ENCODE measurements at places on chromosomes 6 and 20.

DNA sequence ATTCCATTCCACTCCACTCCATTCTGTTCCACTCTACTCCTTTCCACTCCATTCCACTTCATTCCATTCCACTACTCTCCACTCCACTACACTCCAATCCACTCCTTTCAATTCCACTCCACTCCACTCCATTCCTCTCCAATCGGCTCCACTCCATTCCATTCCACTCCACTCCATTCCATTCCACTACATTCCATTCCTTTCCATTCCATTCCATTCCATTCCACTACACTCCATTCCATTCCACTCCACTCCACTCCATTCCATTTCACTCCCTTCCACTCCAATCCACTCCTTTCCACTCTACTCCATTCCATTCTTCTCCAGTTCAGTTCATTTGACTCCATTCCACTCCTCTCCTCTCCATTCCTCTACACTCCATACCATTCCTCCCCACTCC lies 26.2 kb upstream of the DEFB125 start:
- no peak for DNase-seq

DNA sequence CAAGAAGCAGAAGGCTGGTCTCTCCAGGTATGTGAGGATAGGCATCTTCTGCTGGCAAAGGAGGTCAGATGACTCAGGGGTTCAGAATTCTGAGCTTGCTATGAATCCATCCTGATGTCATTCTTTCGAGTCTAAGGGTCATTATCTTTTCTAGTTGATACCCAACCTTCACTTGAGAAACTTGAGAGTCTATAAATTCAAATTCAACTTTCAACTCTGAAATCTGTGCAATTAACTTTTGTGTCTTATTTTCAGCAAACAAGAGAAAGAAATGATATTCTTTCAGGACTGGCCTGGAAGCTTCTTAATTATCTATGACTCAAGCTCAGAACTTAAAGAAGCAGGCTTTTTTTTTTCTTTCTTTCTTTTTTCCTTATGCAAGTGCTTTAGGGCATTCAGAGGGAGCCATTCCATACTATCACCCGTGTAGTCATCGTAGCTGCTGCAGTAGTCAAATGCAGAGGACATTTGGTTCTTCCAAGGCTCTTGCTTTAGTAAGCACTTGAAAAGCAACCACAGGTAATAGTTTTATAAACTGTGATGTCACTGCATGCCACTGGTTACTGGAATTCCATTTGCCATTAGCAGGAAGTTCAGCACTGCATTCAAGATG lies 93.0 kb downstream of the ADTRP start:
- no peak for DNase-seq

DNA sequence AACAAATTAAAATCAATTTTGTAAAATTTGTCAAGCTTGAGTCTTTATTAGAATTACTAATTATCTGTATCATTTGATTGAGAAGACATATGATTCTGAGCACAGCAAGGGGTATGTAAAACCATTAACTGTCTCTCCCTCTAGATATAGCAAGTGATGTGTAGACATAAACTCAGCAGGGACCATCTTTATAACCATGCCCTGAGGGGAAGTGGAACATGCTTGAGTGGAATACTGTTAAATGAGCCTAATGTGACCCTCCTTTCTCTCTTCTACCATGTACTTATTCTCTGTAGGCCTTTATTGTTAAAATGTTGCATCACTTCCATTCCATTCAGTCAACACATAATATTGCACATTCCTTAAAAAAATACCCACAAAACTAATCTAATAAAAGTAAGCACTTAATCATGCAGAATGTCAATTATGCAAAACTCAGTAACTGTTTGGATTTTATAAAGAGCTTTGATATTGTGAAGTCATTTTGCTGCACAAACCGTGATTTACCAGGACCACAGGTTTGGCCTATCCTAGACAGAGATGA lies 896.6 kb upstream of the MANEA start:
- no peak for DNase-seq

GRCh38 chr6:134727081-134727480 lies 222.8 kb downstream of the ALDH8A1 start:
- no peak for DNase-seq

DNA sequence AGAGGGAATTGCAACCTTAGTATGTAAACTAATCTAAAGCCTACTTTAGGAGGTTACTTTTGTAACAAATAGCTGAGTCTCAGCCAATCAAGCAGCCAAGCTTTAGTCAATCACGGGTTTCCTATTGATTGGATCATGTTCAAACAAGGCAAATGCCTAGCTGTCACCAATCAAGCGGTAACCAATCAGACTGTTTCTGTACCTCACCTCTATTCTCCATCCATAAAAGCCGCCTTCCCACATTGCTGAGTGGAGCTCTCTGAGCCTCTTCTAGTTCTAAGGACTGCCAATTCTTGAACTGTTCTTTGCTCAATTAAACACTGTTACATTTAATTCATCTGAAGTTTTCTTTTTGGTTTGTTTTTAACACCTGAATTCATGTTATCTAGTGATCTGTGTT lies 148.4 kb upstream of the BMP5 start:
- no peak for DNase-seq

GRCh38 chr6:155026022-155026705 lies 31.0 kb downstream of the TIAM2 start:
- no peak for DNase-seq

GRCh38 chr6:68094070-68094469 lies 541.0 kb upstream of the ADGRB3 start:
- DNase-seq, result no peak

DNA sequence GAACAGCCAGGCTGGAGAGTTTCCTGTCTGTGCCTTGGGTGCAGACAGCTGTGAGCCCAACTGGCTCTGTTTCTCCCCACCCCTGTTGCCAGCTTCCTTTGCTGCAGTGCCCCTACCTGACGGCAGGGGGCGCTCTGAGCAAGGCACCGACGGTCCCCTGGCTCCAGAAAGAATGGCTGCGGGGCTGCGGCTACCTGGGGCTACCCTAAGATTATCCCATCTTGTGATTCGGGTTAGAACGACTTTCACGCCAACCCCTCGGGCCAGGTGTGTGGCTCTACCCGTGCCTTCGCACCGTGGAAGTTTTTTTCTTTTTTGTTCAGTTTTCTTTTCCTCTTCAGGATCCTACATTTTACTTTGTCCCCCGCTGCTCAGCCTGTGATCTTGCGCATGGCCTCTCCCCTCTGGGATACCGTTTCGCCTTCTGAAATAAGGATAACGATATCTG lies 33.4 kb upstream of the AAR2 start:
- peak; percentile 74 for DNase-seq

DNA sequence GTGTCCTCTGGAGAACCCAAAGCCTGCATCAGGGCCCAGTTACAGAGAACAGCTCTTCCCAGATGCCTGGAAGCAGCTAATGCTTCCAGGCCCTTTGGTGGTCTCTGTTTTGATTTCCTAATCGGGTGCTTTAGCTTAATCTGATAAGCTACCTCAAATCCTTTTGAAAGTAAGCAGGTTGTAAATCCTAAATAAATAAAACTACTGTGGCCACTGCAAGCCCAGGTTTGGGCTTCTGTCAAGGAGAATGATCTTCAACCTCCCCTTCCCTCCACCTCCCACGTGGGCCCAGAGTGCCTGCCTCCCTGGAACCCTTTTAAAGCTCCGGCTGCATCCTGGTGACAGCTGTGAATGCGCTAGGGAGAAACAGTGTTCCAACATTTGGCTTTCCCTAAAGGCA lies 25.2 kb upstream of the FYN start:
- DNase-seq, result no peak

GRCh38 chr6:25250878-25251277 lies 28.3 kb upstream of the CARMIL1 start:
- no peak for DNase-seq

DNA sequence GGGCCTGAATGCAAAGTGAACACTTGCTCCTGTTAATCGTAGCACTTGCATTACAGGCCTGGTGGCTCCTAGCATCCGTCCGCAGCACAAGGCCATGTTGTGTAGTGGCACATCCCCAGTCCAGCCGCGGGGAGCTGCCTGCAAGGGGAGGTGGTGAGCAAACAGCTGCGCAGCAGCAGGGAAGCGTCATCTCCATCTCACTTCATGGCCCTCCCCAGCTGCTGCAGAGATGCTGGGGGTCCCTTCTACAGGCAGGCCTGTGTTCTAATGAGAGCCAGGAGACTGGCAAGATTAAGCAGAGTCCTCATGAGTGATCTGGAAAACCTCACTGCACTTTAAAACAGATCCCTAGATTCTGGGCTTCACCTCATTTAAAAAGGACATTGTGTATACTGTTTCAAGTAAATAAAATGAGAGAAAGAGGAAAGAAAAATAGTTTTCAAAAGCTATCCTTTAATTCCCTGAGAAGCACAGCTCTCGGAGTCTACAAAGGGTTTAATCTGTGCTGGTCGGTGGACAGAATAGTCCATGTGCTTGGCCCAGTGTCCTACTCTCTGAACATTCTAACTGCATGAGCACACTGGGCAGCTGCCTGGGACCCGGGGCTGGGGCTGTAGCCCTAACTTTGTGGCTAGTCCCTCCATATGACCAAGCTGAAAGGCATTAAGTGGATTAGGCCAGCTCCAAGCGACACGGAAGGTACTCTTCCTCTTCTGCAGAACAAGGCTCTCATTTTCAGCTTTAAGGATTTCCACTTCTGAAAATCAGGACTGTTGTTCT lies 125.8 kb downstream of the LY86 start:
- no peak for DNase-seq

GRCh38 chr6:123168466-123168865 lies 172.4 kb downstream of the CLVS2 start:
- DNase-seq, result no peak

DNA sequence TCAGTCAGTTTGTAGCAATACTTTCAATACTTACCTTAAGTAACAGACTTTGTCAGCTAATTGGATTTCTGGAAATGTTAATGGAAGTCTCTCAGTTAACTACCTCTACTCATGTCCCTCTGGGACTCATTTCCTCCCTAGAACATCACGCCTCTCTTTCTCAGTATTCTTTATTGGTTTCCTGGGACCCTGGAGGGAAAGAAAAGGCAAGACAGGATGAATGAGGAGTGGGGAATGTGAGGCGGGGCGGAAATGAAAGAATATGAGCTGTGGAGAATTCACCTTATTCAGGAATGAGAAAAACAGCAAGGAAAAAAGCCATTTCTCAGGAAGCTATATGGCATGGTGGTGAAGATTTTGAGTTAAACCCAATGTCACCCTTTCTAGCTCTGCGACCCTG lies 62.7 kb downstream of the ANKS1A start:
- no peak for DNase-seq

DNA sequence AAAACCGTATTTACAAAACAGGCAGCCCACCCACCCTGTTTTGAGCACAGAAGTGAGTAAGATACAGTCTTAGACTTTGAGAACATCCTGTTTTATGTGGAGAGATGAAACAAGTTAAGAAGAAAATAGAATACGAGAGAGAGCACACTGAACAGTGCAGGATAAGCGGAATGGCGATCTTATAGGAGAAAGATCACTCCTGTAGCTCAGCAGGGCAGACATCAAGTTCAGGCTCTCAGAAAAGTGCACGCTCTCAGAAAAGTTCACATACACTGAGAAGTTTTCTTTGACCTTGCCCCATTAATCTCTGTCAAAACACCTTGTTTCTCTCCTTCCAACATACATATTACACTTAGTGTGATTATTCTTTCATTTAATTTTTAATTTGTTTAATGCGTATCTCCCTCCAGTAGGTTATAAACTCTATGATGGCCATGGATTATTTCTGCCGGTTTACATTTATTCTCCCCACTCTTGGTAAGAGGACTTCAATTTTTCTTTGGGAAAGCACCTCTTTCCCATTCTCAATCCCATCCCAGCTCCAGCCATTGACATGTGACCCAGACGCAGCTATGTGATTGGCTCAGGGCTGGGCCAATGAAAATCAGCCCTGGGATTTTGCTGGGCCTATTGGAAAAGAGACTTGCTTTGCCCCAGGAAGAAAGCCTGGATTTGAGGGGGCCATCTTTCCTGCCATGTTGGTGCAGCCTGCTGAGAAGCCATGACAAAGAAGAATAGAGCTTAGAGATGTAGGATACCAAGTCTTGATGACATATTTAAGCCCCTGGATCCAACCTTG lies 16.2 kb downstream of the KCNB1 start:
- no peak for DNase-seq

DNA sequence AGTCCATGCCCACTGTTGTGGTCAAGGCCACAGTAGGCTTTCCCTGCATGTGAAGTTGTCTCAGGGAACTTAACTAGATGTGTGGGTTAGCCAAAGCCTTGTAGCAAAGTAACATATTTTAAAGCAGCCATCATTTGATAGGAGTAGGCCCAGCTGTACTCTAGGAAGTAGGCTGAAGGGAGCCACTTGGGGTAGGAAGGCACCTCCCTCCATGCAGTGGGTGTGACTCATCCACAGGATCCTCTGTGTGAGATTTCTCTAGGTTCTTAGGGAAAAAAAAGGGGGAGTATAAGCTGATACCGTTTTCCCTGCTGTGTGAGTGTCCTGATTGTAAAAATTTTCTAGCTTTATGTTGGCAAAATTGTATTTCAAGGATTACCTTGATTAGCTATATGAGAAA lies 44.7 kb downstream of the VAPB start:
- DNase-seq, result no peak

DNA sequence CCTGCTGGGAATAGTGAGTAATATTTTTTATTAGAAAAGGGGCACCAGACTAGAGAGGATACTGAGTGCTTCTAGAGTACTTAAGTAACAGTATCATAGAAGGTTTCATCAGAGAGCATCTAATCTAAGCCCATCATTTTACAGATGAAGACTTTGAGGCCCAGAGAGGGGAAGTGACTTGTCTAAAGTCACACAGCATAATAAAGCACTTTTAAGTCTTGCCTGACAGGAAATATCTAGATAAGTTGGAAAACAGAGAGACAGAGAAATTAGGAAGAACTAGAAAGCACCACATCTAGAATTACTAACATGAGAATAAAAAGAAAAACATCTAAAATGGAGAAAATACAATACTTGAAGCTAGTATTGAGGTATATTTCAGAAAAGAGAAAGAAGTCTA lies 6.0 kb downstream of the HLA-DMA start:
- no peak for DNase-seq

- no peak for DNase-seq
Observed at GRCh38 chr20:4082406-4083097, 67.2 kb upstream of the RNF24 start.

DNA sequence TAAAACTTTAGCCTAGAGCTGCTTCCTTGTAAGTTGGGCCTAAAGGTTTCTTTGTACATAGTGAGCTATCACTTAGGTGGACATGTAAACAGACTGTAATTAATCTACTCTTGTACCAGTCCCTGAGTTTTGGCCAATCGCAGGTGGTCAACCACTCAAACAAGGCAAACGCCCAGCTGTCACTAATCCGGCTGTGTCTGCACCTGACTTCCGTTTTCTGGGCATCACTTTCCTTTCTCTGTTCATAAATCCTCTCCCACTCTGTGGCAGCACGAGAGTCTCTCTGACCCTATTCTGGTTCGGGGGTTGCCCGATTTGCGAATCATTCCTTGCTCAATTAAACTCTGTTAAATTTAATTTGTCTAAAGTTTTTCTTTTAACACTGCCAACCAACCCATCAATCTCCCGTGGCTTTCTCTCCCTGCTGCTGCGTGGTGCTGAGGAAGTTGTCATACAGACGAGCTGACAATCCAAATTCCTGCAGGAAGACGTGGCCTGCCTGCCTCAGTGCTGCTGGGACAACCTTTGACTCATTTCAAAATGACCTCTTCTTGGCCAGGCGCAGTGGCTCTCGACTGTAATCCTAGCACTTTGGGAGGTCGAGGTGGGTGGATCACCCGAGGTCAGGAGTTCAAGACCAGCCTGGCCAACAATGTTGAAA lies 206.3 kb downstream of the QKI start:
- DNase-seq, result no peak

- DNase-seq, result no peak
Observed at GRCh38 chr6:94414041-94414440, 994.7 kb upstream of the EPHA7 start.

- DNase-seq, result peak; percentile 51
Observed at GRCh38 chr6:143940011-143940597, 68.0 kb downstream of the PLAGL1 start.

- no peak for DNase-seq
Observed at GRCh38 chr6:91646649-91647048, 1059.8 kb upstream of the MAP3K7 start.
